Stimulated activated CD8-positive, alpha-beta memory T cell treated with anti-CD3 and anti-CD28 coated beads, Interleukin-7, amount 100 ng/mL, for 1 hour (primary cell): ENCODE measurements at places on chromosomes 3 and 15.

DNA sequence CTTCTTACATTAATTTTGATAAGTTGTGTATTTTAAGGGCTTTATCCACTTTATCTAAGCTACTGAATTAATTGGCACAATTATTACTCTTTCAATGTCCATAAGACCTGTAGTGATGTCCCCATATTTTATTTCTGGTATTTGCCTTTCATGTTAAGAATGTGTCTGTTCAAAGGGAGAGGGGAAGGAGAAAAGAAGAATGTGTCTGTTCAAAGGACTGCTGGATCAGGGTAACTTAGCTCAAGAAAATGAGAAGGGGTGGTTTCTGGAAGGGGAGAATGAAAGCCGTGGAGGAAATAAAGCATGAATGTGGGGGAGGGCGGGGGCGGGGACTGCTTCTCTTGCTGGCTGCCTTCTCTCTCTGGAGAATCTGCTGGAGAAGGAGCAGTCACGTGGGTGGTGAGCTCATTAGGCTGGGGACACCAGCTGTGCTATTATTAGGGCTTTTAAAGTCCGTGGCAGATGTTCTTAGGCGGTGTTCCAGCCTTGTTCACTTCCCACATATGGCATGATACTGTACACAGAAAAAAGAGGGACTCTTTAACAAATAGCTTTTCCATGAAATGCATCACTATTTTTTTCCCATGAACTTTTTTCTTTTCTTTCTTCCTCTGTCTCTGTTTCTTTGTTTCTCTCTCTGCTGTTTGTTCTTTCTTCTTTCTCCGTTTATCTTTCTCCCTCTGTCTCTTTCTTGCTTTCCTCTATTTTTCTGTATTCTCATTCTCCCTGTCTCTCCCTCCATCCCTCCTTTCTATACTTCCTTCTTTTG is 63.7 kb upstream of the ULK4 start:
- no peak for DNase-seq

DNA sequence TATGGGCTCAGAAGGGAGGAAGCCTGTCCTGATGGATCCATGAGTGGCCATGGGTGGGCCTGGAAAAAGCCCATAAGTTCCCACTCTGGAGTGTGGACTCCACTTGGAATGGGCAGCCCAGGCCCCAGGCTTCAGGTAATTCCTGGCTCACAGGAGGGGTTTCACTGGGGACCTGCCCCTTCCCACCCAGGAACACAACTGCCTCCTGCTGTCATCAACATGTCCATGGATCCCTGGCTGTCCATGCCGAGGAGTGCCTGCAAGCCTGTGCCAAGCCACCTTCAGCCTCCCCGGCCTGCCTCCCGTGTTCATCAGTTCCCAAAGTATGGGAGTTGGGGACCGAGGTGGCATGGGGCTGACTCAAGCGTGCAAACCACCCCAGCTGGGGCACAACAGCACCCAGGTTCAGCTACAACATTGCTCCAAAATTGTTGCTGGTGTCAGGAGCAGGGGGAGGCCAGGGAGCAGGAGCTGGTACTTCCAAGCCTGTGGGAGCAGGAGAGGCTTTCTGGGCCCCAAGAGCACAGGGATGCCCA is 470.9 kb upstream of the ARL6 start:
- DNase-seq, result no peak

- no peak for DNase-seq
Measured at GRCh38 chr15:92305343-92305742, 88.3 kb upstream of the ST8SIA2 start.

DNA sequence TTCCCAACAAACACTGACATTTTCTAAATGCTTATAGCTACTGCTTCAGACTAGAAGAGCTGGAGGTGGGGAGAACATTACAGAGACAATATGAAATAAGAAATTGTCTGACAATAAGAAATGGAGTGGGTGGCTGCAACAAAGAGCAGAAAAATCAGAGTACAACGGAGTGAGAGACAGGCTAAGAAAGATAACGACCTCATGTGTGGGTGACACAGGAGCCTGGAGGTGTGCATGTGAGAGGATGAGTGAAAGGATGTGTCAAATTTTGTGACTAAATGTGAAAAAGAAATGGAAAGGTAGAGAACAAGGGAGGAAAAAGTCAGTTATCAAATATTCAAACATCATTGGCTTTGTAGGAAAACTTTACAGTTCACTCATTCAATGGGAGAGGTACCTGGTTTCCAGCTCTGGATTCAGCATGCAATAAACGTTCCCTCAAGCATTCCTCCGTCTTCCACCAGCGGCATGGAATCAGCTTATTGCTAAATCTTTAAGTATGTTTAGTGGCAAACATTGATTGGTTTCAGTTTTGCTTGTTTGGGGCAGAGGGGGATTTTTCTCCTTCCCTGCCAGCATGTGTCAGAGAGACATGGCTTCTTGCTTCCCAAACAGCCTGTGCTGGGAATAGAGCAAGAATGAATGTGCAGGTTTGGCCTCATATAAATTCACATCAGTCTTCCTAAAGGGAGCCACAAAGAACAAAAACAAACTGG is 103.8 kb upstream of the CHRM5 start:
- no peak for DNase-seq

GRCh38 chr15:88624971-88625490 is 3.9 kb downstream of the AEN start:
- DNase-seq, result no peak

GRCh38 chr15:54226455-54226854 is 248.2 kb downstream of the UNC13C start:
- DNase-seq, result no peak

- DNase-seq, result no peak
Measured at GRCh38 chr3:36823806-36824205, 59.5 kb upstream of the DCLK3 start.

- no peak for DNase-seq
Measured at GRCh38 chr15:96047255-96047931, 283.1 kb upstream of the NR2F2 start.

DNA sequence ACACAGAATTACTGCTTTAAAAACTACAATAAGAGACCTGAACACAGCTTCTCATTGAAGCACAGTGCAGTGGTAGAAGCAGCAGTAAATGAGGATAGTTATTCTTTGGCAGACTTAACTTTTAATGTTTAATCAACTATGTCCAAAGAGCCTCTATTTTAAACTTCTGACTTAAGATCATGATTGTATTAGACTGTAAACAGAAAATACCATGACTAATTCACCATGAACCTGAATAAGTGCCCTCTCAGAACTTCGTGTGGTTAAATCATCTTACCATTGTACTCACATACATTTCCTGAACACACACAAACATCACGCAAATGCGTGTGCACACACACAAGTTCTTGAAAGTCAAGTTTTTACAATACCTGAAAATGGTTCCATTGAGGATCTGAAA is 13.9 kb downstream of the CEP152 start:
- no peak for DNase-seq

GRCh38 chr15:40285151-40285550 is 2.3 kb upstream of the ANKRD63 start:
- DNase-seq, result no peak

DNA sequence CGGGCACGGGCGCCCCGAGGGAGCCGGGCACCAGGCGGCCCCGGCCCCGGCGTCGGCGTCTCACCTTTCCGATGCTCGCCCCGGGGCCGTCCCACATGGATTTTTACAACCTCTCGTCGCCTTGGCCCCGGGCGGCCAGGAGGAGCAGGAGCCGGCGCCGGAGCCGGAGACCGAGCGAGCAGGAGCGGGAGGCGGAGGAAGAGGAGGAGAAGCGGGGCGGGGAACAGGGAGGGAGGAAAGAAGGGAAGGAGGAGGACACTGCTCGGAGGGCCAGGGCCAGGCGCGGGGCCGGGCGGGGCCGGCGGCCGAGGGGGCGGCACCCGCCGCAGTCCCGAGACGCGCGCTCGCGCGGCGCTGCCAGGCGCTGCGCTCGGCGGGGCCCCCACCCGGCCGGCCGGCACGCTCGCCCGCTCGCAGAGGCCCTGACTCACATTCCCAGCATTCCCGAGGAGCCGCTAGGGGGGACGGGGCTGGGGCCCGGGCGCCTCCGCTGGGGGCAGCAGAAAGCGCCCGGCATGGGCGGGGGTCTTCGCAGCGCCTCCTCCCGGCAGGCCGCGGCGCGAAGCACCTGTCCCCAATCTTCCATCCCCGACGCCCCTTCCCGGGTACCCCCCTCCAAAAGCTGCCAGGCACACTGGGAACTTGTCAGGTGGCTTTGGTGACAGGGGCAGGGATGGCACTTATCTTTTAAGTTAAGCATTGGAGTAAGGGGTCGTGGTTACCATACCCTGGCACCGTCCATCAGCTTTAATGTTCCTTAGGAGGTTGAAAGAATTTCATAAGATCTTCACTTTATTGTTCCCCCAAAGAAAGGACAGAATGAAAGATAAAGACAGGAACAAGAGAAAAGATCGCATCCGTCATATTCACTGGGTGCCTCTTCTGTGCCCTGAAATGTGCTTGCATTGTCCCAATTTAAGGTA is at the start of gene ERC2:
ERC2 (minus strand) TSS at position 284 of the 923 bp plus-strand sequence.
- no peak for DNase-seq
